Central memory CD4-positive, alpha-beta T cell (primary cell): ENCODE measurements at places on chromosomes 11 and 22.

GRCh38 chr22:47632701-47633100 is 870.3 kb downstream of the TBC1D22A start:
- DNase-seq: no peak

GRCh38 chr11:72962084-72962483 is 147.9 kb downstream of the ATG16L2 start:
- DNase-seq: no peak

GRCh38 chr11:121652971-121653370 is 200.2 kb upstream of the SORL1-AS1 start:
- no peak for DNase-seq

- no peak for DNase-seq
These were observed 31.0 kb downstream of the SLC22A6 start for GRCh38 chr11:62953811-62954210.

- DNase-seq: no peak
These were observed 3.8 kb upstream of the PKP3 start for GRCh38 chr11:390175-390574.

DNA sequence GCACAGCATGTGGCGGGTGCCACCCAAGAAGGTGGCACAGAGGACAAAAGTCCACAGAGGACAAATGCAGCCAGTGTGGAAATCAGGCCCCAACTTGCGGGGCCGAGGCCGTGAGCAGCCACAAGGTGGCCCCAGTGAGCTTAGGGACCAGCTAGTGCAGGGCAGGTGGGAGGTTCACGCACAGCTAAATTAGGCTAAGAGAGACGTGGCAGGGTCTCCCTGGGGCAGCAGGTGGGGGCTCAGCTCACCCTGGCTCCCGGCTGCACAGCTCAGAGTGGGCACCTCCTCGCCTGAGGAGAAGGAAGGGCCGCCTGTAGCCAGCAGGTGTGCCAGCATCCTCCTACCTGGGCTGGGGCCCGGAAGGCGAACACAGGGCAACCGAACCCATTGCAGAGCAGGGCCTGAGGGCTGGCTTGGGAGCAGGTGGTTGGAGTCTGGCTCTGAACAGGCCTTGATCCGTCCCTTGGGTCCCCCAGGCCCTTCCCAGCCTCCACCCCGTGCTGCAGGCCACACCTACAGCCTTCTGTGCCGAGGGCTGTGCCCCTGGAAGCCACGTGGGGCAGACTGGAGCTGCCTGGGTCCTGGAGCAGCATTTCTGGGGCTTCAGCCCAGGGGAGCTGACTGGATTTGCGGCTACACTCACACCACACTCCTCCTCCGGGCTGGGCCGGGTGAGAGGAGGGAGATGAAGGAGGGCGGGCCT is 26.1 kb upstream of the CELSR1 start:
- DNase-seq: peak; percentile 57

DNA sequence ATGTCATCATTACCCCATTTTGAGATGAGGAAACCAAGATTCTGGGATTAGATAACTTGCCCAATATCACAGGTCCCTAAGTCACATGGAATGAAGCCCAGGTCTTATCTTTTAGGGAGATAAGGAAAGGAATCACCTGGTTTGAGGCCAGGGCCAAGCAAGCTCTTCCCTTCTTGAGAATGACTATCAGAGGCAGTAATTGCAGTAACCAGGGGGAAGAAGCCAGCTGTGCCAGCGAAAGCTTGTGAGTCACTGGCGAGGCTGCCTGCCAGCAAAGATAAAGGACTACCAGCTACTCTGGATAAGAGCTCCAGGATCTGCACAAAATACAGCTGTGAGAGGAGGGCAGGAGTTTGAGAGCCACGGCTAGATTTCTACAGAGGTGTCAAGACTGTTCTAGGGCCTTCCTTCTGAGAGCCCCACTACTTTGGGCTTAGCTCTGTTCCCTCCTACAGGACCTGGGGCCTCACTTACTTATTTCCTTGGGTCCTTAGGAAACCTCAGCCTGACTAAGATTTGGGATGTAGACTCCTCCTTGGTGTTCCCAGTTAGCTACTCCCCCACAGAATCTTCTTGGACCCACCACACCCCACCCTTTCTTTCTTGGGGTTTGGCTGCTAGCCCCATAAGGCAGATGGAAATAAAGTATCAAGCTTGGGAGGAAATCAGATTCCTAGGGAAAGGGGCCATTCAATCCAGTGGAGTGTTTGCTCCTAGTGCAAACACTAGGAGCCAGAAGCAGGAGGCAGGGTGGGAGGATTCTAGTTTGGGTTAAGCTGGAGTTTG is 9.7 kb upstream of the CCKBR start:
- no peak for DNase-seq

GRCh38 chr11:92300876-92301275 is 76.3 kb downstream of the FAT3 start:
- DNase-seq: no peak

- DNase-seq: no peak
These were observed 28.4 kb upstream of the ARFGAP3 start for GRCh38 chr22:42885446-42885845.

- DNase-seq: no peak
These were observed 182.3 kb upstream of the NCAM1 start for GRCh38 chr11:112778877-112779266.

GRCh38 chr22:43242627-43243026 is 55.7 kb upstream of the TTLL12 start:
- no peak for DNase-seq

GRCh38 chr22:48424201-48424627 is 1403.5 kb downstream of the BRD1 start:
- DNase-seq: no peak

DNA sequence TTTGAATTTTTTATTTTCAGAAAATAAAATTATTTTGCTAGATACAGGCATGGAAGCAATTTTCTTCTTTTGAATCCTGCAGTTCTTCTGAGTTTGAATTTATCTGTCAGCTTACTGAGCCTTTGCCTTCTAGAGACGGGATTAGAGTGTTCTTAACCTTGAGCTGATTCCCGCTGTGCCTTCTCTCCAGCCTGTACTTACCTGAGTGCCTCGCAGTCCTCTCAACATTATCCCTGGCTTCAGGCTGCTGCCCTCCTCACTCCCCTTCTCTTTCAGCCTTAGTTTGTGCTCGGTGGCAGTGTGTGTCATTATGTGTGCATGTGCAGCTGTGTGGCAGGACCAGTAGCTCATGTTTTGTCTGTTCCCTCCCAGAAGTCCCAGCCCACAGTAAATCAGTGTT is 24.3 kb downstream of the OSBP2 start:
- DNase-seq: no peak

DNA sequence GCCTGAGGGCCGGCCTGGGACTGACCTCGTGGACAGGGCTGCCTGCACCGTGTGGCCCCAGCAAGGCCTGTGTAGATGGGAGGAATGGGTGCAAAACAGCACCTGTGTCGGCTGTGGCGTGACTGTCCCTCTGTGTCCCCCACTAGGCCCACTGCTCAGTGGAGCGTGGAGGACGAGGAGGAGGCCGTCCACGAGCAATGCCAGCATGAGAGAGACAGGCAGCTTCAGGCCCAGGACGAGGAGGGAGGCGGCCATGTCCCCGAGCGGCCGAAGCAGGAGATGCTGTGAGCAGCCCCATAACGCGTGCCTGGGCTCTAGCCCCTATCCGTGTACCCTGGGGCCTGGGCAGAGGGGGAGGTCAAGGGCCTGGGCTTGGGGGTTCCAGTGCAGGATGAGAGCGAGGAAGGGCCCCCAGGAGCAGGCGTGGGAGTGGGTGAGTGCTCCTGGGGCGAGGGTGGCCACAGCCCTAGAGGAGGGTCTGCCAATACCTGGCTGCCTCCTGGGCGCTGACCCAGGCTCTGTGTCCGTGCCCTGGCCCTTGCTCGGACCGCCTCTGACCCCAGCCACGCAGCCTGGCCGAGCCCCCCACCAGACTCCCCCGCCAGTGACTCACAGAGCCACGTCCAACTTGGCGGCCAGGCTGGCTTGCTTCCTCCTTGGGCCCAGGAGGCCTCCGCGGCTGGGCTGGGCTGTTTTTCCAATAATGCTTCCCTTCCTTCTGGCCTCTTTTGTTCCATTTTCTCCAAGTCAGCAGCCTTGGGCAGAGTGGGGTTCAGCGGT is 11.6 kb downstream of the PRR33 start:
- no peak for DNase-seq

- no peak for DNase-seq
These were observed 80.8 kb downstream of the SIK3 start for GRCh38 chr11:117017456-117017855.

GRCh38 chr11:8786933-8787332 is 104.3 kb downstream of the RPL27A start:
- no peak for DNase-seq

- DNase-seq: no peak
These were observed 27.6 kb downstream of the SNU13 start for GRCh38 chr22:41661088-41661487.

DNA sequence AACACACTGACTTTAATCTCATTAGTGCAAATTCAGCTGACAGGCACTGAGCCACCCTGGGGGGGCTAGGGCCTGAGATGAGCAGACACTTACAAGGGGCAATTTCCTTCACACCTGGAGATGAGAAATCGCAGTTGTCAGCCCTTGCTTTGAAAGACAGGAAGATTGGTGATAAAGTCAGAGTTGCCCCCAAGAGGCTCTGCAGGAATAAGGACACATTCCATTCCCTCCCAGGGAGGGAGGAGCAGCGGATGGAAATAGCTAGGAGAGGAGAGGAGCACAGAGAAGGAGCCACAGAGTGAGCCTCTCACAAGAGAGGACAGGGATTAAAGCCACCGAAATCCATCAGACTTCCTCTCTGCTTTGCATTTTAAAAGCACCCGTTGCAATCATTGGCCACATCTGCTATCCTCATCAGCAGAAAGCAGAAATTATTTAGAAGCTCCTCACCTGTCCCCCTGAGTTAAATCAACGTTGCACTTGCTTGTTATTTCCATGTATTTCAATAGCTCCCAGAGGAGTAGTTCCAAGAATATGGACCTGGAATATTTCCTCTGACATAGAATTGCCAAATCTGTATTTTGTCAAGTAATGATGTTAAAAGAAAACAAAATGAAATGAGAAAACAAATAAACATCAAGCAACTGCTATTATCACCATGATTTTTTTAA is 213.7 kb downstream of the BARX2 start:
- no peak for DNase-seq

- DNase-seq: no peak
These were observed 7.6 kb downstream of the POLR2F start for GRCh38 chr22:37961062-37961461.

- DNase-seq: no peak
These were observed 20.8 kb downstream of the YPEL1 start for GRCh38 chr22:21714786-21715185.

DNA sequence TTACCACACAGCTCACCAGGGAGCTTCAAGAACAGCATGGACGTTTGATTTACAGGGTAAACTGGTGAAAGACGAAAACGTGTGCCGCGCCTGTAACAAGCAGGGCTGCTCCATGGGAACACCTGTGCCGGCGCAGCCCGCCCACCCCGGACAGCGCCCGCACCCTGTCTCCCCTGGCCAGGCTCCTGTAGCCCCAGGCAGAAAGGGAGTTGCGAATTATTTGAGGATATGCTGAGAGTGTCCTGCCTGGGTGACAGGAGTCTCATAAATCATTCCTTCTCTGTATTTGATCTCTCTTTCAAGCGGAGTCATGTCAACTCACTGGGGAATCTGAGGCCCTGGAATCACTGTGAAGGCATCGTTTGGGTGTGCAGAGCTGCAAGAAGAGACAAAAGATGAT is 804.3 kb downstream of the OPCML start:
- no peak for DNase-seq

- DNase-seq: no peak
These were observed 76.3 kb downstream of the CYB5R2 start for GRCh38 chr11:7596975-7597391.

GRCh38 chr22:45720839-45721378 is 49.3 kb downstream of the ATXN10 start:
- no peak for DNase-seq

DNA sequence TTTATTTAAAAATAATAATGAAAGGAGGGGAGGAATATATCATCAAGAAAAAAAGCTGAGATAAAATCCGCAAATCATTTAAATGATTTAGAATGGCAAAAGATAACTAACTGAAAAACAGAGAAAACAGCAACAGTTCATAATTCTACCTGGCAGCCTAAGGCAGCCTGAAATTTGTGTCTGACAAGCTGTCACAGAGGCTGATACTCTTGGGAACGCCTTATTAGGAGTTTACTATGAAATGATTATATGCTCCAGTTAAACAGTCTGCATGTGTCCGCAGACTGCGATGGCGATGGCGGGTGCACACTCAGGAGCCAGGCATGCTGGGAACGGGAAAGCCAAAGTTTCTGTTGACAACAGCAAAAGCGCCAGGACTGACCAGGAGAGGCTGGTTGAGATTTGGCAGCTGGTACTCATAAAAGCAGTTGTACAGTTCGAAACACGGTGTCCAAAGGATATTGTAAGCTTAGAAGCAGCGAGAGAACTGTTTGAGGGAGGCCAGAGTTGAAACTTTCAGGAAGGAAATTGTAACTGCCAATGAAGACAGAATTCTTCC is 172.9 kb upstream of the MPPED2 start:
- DNase-seq: no peak

DNA sequence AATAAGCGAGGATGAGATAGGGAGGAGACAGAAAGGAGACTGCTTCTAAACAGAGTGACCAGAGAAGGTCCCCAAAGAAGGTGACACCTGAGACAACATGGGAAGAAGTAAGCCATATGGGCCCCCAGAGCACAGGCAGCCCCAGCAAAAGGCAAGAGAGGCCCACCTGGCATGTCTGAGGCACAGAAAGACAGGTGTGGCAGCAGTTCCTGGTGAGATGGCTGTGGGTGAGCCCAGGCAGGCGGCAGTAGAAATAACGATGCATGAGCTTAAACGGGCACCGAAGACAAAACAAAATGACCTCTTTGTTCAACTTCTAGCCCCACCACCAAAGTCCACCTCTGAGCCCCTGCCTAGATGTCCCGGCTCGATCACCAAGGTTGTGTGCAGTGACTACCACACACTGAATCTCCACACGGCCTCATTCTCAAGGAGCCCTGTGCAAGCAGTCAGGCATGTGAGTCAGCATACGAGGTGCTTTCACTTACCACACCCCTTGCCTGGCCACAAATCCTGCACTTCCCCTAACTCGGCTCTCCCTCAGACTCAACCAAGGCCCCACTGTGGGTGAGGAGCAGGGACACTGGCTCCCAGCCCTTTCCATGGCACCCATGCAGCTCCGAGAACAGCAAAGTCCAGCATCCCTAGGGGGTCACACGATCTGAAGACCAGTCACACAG is 77.6 kb downstream of the PACSIN2 start:
- DNase-seq: no peak

- DNase-seq: no peak
These were observed 316.8 kb upstream of the MPPED2 start for GRCh38 chr11:30902929-30903328.

- no peak for DNase-seq
These were observed 2.5 kb downstream of the MAML2 start for GRCh38 chr11:96340555-96340885.

GRCh38 chr22:24011735-24012068 is 598 bp downstream of the CABIN1 start:
- no peak for DNase-seq

- no peak for DNase-seq
These were observed 10.9 kb upstream of the NAALADL1 start for GRCh38 chr11:65069217-65069616.

DNA sequence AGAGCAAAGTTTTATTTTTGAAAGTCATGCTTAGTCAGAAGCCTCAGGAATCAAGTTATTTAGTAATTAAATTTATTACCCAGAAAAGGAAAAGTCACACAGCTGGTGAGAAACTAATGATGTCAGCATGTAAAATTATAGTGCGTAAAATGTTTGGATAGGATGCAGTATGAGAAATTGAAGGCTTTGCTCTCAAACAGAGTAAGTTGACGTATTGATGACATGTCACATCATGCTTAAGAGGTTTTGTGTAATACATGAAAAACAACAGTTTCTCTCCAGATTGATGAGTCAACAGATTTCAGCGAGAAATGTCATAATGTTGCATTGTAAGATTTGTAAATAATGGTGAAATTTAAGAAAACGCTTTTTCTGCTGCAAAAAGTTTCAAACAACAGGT is 769.8 kb downstream of the METTL15 start:
- DNase-seq: no peak
